ENCODE measurements at places on chromosomes 1 and 21. TPM values are rescaled to one million over a fixed set of nuclear protein-coding genes. Genes with fewer than 3 reads are reported as not detected.

The C1orf167 gene
- total RNA-seq = not detected

The CNIH3 gene
- total RNA-seq = 1.9 TPM

The CRYAA gene
- not detected for total RNA-seq

The TMEM52 gene
- total RNA-seq = not detected

The RSPH1 gene
- not detected for total RNA-seq

Data from epithelial cell of umbilical artery (primary cell).